ENCODE measurements at places on chromosomes 2 and 18.

DNA sequence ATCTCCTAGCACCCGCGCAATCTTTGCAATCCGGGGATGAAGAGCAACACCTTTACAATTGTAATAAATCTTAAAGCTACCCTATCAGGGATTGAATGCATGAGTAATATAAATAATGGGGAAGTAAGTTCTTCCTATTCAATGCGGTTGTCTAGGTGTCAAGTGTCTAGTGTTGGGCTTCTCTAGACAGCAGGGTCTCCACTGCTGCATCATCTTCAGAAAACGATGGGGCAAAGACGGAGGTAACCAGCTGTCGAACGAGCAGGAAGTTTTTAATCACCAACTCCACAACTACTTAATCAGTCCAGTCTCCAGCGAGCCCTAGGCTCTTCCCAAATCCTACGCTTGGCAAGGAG, 573 bp downstream of the STAM2 start:
- H3K27me3 ChIP-seq: no peaks in the 10 kb centered on the region
- H3K36me3 ChIP-seq: no peaks in the 10 kb centered on the region
- H3K27ac ChIP-seq: peak overlapping the region; percentile 91
- peak overlapping the region; percentile 89 for H3K4me3 ChIP-seq

DNA sequence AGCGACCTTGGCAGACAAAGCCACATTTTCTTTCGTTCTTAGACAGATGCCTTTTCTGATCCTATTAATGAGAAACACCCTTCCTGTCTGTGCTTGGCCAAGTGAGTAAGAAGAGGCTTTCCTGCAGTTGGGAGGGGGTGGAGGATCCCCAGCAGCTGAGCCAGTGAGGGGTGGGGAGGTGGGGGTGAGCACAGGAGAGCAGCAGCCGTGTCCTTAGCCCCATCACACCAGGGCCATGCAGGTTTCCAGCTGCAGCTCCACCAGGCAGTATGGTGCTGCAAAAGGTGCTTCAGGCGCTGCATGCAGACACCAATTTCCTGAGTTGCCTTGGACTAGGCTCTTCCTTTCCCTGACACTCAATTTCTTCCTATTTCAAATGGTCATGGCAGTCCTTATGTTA, 123.3 kb upstream of the SIX2 start:
- H3K36me3 ChIP-seq: no peaks in the 10 kb centered on the region
- H3K27ac ChIP-seq: no peak overlapping the region
- no peak for DNase-seq

- no peaks in the 10 kb centered on the region for H3K27me3 ChIP-seq
- H3K27ac ChIP-seq: no peak overlapping the region
- no peaks in the 10 kb centered on the region for H3K4me1 ChIP-seq
- no peak overlapping the region for H3K4me3 ChIP-seq
- H3K36me3 ChIP-seq: no peaks in the 10 kb centered on the region
Observed at GRCh38 chr2:68559692-68560091, 83.7 kb upstream of the PROKR1 start.

- H3K36me3 ChIP-seq: no peaks in the 10 kb centered on the region
- H3K27me3 ChIP-seq: no peaks in the 10 kb centered on the region
- DNase-seq: peak; percentile 44
- H3K4me3 ChIP-seq: no peak overlapping the region
Observed at GRCh38 chr18:48990481-48991318, 39.9 kb upstream of the SMAD7 start.

DNA sequence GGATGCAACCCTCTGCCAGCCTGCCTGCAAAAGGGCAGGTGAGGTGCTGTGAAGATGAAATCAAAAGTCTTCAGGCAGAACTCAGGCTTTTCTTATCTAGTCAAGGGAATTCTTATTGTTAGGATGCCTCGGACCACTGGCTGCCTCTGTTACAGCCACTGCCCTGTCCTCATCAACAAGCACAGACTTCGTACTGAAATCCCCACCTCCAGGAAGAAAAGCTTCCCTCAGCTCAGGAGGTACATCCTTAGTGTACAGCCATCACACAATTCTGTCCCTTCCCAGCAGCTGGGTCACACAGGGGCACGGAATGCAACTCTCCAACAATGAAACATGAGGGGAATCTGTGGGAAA, 10.1 kb upstream of the RNU4ATAC start:
- H3K36me3 ChIP-seq: peaks cover 8% of the 10 kb centered on the region
- no peaks in the 10 kb centered on the region for H3K4me1 ChIP-seq
- DNase-seq: no peak
- H3K27ac ChIP-seq: no peak overlapping the region

- H3K27me3 ChIP-seq: no peaks in the 10 kb centered on the region
- H3K4me3 ChIP-seq: no peak overlapping the region
- H3K4me1 ChIP-seq: no peaks in the 10 kb centered on the region
- DNase-seq: no peak
- no peak overlapping the region for H3K27ac ChIP-seq
Observed at GRCh38 chr2:232793271-232793670, 16.9 kb upstream of the KCNJ13 start.

- H3K4me3 ChIP-seq: no peak overlapping the region
- peaks cover 6% of the 10 kb centered on the region for H3K4me1 ChIP-seq
- H3K27me3 ChIP-seq: no peaks in the 10 kb centered on the region
- no peaks in the 10 kb centered on the region for H3K36me3 ChIP-seq
Observed at GRCh38 chr2:1586923-1587840, 157.1 kb downstream of the PXDN start.

GRCh38 chr18:59631583-59632181, 65.5 kb downstream of the CCBE1 start:
- H3K27me3 ChIP-seq: no peaks in the 10 kb centered on the region
- H3K36me3 ChIP-seq: no peaks in the 10 kb centered on the region
- peaks cover 2% of the 10 kb centered on the region for H3K4me1 ChIP-seq
- no peak overlapping the region for H3K4me3 ChIP-seq

GRCh38 chr2:72141881-72142451, 5.7 kb downstream of the CYP26B1 start:
- DNase-seq: no peak
- H3K27ac ChIP-seq: no peak overlapping the region
- H3K4me1 ChIP-seq: peaks cover 2% of the 10 kb centered on the region
- H3K4me3 ChIP-seq: no peak overlapping the region
- peaks cover 38% of the 10 kb centered on the region for H3K27me3 ChIP-seq

DNA sequence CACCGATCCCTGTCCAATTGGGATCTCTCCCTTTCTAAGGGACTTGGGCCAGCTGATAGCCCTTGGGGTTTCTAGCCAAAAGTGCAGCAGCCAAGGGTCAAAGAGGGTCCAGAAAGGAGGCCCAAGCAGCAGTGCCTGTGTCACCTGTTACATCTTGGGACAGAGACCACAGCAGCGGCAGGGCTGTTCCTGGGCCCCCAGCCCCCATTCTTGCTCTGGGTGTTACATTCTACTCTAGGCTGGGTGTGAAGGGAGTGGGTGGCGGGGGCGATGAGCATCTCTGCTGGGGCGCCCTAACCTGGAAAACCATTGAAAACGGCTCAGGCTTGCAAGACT, 1.2 kb downstream of the PAX3 start:
- peaks cover 2% of the 10 kb centered on the region for H3K4me1 ChIP-seq
- no peaks in the 10 kb centered on the region for H3K36me3 ChIP-seq
- peaks cover 92% of the 10 kb centered on the region for H3K27me3 ChIP-seq
- no peak overlapping the region for H3K27ac ChIP-seq
- DNase-seq: no peak
- H3K4me3 ChIP-seq: no peak overlapping the region

DNA sequence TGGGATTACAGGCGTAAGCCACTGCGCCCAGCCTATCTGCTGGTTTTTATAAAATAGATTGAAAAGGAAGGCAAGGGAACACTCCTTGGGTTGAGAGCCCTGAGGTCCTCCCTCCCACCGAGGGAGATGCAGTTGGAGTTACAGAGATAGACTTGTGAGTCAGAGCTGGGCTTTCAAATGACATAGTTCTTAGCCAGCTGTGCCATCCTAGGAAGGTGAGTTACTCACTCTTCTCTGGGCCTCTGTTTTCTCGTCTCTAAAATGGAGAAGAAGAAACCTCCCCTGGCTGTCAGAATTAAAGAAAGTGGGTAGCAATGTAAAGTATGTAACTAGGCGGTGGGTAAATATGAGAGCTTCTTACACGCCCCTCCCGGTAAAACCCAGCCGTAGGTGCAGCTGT, 2.4 kb downstream of the LRRFIP1 start:
- H3K36me3 ChIP-seq: peaks cover 1% of the 10 kb centered on the region
- no peak for DNase-seq
- H3K4me3 ChIP-seq: no peak overlapping the region
- H3K27ac ChIP-seq: no peak overlapping the region
- peaks cover 2% of the 10 kb centered on the region for H3K27me3 ChIP-seq

DNA sequence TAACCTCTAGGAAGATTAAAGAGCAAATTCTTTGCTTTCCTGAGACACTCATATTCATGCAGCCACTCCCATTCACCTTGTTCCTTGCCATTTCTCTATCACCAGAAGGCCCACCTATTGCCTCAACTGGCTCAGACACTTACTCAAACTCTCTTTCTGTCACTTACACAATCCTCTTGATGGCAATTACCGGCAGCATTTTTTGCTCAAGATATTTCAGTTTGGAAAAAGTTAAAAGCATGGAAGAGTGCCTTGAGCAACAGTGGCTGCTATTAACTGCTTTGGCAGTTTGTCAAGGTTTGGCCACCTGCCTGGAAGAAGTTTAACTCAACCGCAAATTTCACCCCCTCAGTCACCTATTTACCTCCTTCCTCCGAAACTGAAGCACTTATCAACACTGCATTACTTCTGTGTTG, 1104.0 kb upstream of the PIK3C3 start:
- H3K36me3 ChIP-seq: no peaks in the 10 kb centered on the region
- no peaks in the 10 kb centered on the region for H3K4me1 ChIP-seq
- no peaks in the 10 kb centered on the region for H3K27me3 ChIP-seq
- no peak overlapping the region for H3K27ac ChIP-seq

DNA sequence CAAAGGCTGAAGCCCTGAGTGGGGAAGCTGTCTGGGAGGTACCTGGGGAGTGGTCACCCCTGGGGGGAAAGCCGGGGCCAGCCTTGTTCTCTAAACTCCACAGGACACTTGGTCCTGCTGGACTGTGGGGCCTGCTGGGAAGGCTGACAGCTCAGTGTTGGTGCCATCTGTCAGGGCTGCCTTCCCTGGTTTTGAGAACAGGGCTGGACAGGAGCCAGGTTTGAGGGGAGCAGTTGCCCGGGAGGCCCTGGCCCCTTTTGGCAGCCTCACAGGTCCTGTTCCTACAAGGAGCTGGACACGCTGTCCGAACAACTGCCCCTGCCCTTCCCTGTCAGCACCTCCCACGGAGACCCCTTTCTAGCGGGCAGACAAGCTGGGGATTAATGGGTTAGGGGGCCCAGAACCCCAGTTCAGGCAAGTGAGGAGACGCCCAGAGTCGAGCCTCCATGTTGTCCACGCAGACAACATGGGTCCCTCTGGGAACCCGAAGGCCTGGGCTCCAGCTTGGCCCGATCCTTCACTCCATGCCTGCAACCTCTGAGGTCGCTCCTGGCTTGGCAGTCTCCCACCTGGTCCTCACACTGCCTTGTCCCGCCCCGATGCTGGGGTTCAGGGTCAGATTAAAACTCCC, 40.8 kb downstream of the ATOH8 start:
- no peak overlapping the region for H3K27ac ChIP-seq
- H3K4me3 ChIP-seq: no peak overlapping the region
- H3K4me1 ChIP-seq: peaks cover 25% of the 10 kb centered on the region
- no peaks in the 10 kb centered on the region for H3K27me3 ChIP-seq
- no peak for DNase-seq

DNA sequence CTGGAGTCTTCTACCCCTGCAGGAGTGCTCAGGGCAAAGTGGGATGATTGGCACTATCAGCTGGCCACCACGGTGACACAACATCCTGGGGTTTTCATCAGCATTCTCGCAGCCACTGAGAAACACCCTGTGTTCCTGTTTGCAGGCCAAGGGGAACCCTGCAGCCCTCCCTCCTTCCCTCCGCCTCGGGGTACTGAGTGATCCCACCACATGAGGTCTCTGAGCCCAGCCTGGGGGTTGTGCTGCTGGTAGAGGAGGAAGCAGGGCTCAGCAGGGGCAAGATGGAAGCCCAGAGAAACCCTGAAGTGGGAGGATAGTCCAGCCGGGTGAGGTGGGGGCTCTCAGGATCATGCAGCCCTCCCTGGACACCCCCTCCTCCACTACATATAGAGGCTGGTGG, at the start of gene OXER1:
Gene OXER1, minus strand, starts transcription at position 40 of the 400 bp plus-strand sequence. CDS start 73 bp downstream, outside the sequence.
- no peaks in the 10 kb centered on the region for H3K27me3 ChIP-seq
- H3K36me3 ChIP-seq: no peaks in the 10 kb centered on the region
- no peaks in the 10 kb centered on the region for H3K4me1 ChIP-seq

DNA sequence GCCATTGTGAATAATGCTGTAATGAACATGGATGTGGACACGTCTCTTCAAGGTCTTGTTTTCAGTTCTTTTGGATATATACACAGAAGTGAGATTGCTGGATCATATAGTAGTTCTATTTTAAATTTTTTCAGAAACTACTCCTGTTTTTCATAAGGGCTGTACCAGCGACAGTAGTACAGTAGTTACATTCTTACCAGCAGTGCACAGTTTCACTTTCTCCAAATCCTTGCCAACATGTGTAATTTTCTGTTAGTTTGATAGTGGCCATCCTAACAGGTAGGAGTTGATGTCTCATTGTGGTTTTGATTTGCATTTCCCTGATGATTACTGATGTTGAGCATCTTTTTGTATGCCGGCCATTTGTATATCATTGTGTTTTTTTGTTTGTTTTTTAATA, 81.7 kb downstream of the EPC2 start:
- no peak for DNase-seq
- no peaks in the 10 kb centered on the region for H3K4me1 ChIP-seq
- H3K36me3 ChIP-seq: no peaks in the 10 kb centered on the region

- DNase-seq: peak; percentile 15
- no peaks in the 10 kb centered on the region for H3K4me1 ChIP-seq
- H3K36me3 ChIP-seq: no peaks in the 10 kb centered on the region
- H3K27me3 ChIP-seq: no peaks in the 10 kb centered on the region
- no peak overlapping the region for H3K4me3 ChIP-seq
Observed at GRCh38 chr18:5393779-5394178, 98.3 kb upstream of the ZBTB14 start.

GRCh38 chr2:60553495-60554073, at the start of gene BCL11A:
BCL11A (minus strand) TSS chr2:60553654; CDS start chr2:60553270, 384 bp downstream.
- H3K4me1 ChIP-seq: peaks cover 2% of the 10 kb centered on the region
- H3K27ac ChIP-seq: no peak within 1 kb of the TSS
- no peaks in the 10 kb centered on the region for H3K36me3 ChIP-seq
- peak within 1 kb of the TSS; percentile 50 for H3K4me3 ChIP-seq
- peaks cover 25% of the 10 kb centered on the region for H3K27me3 ChIP-seq

DNA sequence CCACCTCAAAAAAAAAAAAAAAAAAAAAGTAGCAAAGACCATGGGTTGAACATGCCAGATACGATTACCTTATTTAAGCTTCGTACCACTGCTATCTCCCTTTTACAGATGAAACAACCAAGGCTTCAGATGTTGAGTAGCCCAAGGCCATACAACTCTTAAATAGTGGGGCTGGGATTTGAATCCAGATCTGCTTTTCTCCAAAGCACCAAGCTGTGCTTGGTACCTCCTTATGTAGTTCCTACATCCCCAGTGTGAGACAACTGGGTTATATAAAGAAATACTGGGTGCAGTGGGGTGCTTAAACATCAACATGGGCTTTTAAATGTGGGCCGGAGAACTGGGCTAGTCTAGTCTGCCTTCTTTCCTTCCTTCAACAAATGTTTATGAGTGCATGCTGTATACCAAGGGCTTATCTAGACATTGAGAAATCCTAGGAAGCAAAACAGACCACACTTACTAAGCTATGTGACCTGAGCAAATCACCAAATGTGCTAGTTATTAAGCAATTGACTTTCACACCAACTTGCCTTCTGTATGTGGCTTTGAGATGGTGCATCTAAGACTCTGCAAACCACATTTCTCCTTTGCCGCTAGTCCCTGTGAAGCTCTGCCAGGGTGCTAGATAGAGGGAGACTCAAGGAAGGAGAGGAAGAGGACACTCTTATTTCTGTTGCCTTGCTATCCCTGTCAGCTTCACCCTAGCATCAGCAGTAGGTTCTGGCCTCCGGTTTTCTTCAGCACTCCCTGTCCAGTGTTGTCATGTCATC, 206.8 kb upstream of the FBXO11 start:
- peak; percentile 52 for DNase-seq
- H3K27me3 ChIP-seq: no peaks in the 10 kb centered on the region

- H3K4me3 ChIP-seq: no peak overlapping the region
- peaks cover 31% of the 10 kb centered on the region for H3K27me3 ChIP-seq
- no peaks in the 10 kb centered on the region for H3K4me1 ChIP-seq
- DNase-seq: peak; percentile 54
- no peaks in the 10 kb centered on the region for H3K36me3 ChIP-seq
Observed at GRCh38 chr2:218852911-218853667, 6.5 kb upstream of the WNT6 start.
